ENCODE measurements at places on chromosomes 2 and 18.

DNA sequence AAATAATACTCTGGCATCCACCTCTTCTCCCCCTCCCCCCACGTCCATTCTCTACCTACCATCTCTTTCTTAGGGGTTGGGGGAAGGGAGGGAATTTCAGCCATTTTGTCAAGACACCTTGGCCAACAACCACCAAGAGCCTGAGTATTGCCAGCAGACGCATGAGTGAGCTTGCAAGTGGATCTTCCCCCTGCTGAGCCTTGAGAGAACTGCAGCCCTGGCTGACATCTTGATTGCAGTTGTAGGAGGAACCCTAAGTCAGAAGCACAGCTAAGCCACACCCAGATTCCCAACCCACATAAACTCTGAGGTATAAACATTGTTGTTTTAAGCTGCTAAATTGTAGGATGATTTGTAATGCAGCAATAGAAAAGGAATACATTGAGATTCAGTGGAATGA, 165.6 kb downstream of the TMEFF2 start:
- DNase-seq: no peak

DNA sequence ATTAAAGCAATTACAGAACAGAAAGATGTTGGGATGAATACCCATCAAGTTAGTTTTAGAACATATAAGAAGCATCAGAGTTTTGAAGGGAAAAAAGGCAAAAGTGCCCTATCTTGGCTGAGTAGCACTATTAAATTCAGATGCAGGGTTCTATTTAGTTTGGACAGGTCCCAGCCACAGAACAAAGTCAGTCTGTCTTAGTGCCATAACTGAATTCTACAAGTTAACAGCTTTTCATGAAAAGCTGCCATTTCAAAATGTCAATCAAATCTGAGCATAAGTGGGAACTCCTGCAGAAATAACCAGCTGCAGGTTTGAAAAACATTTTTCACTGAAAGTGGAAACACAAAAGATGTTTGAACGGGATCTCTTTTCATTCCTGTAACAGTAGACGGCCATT, 160.4 kb downstream of the SRBD1 start:
- no peak for DNase-seq

DNA sequence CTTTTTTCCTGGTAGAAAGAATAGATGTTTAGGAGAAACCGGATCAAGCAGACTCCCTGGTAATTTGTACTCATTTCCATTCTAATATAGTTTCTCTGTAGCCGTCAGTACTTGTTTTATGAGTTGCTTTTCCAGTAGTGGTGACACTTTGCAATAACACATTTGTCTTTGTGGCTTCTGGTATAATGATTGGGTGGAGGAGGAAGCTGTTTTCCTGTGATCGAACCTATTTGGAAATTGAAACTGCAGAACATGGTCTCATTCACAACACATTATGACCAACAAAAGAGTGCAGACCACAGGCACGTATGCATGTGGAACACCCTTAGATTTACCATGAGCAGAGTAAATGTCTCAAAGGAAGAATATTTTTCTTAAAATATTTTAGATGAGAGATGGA, 7.6 kb upstream of the SERPINB12 start:
- DNase-seq: peak; percentile 41

DNA sequence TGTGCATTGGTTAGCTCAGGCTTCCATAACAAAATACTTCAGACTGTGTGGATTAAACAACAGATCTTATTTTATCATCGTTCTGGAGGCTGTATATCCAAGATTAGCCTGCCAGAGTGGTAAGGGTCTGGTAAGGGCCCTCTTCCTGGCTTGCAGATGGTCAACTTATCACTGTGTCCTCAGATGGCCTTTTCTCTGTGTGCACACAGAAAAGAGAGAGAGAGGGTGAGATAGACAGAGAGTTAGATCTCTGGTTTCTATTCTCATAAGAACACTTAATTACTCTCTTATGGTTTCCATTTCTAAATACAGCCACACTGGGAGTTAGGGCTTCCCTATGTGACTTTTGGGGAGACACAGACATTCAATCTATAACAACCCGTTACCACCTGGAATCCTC, 1003.5 kb downstream of the TSN start:
- no peak for DNase-seq

DNA sequence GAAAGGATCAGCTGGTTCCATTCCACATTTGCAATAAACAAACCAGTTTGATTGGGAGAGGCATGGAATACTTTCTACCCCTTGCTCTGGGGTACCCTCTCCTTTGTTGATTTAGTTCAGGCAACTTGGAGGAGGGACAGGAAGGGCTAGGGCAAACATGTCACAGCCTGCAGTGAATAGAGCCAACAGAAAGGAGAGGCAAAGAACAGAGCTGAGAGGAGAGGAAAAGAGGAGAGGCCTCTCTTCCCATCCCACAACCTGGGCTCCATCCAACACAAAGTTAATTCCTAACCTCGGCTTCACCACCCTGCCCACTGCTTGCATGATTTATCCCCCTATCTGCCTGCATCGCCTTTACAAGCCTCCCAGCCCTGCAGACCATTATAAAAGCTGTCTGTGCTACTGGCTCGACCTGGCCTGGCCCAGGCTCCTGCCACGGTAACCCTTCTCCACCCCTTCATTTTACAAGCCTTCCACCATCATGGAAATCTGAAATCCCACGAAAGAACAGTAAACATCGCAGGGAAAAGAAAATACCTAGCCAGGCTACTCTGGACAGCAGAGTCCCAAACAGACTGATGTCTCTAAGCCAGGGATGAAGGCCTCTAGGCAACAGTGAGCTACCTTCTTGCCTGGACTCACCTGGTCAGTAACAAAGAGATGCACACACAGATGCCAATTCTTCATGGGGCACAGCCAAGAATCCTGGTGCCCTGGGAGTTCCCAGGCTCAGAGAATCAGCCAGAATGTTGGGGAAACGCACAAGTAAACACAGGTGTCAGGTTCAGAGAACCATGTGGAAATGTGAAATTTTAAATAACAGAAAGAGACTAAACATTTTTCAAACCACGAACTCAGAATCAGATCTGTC, 43.6 kb downstream of the NHEJ1 start:
- DNase-seq: no peak
